Endothelial cell of umbilical vein (primary cell): ENCODE measurements at places on chromosomes 11 and 22.

DNA sequence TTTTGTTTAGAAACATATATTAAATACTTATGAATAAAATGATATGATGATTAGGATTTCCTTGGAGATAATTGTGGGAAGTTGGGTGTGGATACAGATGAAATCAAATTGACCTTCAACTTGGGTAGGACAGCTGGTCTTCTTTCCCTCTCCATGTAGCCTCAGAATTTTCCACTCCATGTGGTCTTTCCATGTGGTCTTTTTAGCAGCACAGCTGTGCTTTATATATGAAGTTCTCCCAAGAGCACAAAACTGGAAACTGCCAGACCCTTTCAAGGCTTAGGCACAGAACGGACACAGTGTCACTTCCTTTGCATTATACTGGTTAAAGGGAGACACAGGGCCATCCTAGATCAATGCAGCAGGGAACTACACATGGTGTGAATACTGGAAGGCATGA, 28.6 kb downstream of the FAM76B start:
- no peak for DNase-seq

DNA sequence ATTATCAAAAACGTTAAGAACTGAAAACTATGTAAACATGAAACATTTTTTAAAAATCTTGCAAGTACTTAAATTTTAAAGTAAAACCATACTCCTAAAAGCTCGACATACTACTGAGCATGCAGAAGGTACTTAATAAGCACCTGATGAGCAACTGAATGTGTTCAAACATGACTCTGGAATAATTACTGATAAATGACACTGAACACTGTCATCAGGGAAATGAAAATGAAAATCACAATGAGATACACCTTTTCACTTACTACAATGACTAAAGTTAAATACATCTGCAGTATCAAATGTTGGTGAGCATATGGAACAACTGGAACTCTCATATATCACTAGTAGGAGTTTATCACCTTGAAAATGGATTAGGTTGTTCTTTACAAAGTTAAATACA, 65.2 kb downstream of the PICALM start:
- no peak for DNase-seq

DNA sequence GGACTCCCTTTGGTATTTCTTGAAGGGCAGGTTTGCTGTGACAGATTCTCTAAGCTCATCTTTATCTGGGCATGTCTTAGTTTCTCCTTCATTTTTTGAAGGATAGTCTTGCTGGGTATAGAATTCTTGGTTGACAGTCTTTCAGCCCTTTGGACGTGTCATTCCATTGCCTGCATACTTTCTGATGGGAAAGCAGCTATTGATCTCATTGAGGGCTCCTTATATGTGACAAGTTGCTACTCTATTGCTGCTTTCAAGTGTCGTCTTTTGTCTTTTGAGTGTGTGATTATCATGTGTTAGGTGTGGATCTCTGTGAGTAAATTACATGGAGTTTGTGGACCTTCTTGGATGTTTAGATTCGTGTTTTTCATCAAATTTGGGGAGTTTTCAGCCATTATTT, 21.9 kb downstream of the IGHMBP2 start:
- DNase-seq: no peak

DNA sequence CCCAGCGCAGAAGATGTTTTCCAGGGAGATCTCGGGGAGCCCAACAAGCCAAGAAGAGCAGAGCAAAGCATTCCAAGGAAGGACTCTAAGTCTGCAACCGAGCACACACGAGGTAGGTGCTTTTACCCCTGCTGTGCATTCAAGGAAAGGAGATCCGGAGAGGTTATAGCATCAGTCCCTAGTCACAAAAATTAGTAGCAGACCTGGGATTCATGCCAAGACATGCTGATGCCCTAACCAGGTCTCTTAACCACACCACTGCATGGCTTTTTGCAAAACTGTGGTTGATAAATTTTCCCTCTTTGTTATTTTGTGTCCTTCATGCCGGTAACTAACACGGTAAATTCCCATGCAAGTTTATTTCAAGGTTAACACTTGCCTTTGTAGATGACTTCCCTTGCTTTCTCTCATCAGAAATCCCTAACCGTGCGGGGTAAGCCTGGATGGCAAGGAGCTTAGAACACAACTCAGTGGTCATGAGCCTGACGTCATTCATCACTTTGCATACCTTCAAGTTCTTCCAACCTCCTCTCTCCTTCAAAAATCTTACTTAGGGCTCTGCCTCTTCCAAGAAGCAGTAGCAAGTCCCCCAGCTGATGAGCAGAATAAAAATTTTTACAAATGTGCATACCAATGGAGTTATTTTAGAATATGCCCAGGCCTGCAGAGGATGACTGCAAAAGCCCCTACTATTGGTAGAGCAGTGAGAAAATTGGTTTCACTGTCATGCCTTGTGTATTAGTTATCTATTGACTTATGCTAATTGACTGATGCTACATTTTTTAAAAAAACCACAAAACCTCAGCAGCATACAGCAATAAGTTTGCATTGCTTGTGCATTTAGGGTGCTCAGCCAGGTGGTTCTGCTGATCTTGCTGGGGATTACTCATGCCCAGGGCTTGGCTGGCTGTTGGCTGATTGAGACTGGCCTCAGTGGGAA, 465.1 kb downstream of the MN1 start:
- no peak for DNase-seq
